ENCODE measurements at places on chromosomes 13 and 19.
A peak's percentile ranks its signal among the peaks of the same experiment; 100 is the strongest.

DNA sequence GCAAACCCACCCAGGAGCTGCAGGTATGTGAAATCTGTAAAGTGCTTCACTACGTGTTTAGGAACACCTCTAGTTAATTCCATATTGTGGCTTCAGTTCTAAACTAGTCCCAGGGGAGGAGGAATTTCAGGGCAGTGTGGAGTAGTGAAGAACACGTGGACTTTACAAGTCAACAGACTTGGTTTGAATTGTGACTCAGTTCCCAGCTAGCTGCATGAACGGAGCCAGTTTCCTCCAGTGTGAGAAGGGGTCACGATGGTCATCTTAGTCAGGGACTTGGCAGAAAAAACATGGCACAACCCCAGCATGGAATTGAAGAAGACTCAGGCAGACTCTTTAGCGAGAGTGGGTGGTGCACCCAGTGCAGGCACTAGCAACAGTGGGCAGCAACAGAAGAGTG is 175.7 kb upstream of the UBL3 start:
- DNase-seq, result no peak

GRCh38 chr19:4369888-4370260 is 26.5 kb downstream of the MPND start:
- DNase-seq, result peak; percentile 34

GRCh38 chr19:58356766-58357480 is 3.6 kb upstream of the A1BG start:
- no peak for DNase-seq

DNA sequence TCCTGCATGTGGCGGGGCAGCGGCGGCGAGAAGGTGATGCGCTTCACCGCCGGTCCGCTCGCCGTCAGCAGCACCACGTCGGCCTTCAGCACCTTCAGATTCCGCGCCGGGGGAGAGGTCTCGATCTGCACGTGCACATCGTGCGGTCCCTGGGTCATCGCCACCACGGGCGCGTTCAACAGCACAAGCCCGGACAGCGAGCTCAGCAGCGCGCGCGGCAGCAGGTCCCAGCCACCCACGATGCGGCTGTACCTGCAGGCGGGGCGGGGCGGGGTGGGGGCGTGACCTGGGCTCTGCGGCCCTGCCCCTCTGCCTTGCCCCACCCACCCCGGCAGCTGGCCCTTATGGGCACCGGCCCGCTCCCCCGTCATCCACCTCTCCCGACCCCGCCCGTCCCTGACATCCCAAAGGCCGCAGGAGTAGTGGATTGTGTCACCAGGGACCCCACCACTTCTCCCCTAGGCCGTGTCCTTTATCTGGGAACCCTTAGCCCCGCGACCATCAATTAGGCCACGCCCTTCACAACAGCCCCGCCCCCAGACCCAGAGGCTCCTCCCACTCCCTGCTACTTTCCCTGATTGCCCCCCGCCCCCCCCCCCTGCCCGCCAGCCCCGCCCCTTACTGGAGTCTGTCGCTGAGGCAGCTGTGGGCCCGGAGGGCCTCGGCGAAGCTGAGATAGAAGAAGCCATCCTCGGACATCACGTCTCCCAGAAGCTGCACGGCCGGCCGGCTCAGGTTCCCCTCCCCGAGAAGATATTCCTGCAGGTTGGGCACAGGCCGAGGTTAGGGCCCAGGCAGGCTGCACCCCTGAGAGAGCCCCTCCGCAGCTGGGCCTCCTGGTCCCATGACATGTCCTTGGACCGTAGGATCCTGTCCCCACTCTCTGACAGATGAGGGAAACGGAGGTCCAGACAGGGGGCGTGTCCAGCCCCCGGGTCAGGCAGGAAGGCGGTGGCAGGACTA is 6.1 kb downstream of the IL4I1 start:
- DNase-seq, result peak; percentile 28

DNA sequence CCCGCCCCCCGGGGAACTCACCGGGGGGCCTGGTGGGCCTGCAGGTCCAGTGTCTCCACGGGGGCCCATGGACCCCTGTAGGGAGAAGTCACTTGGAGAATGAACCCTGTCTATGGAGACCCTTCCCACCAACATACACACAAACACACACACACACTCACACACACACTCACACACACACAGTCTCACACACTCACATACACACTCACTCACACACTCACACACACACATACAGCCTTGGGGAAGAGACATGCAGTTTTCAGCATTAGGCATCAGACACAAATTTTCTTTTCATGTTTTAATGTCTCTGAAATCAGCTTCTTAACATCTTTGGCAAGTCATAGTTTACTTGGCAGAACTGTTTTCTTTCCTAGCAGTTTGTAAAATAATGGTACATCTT is 31.0 kb upstream of the OLFM2 start:
- no peak for DNase-seq

GRCh38 chr19:45569619-45570421 is 14.8 kb downstream of the OPA3 start:
- DNase-seq, result no peak
